ENCODE measurements at places on chromosomes 12 and 14. TPM values are rescaled to one million over a fixed set of nuclear protein-coding genes. Genes with fewer than 3 reads are reported as not detected.
A peak's percentile ranks its signal among the peaks of the same experiment; 100 is the strongest.

LIN7A gene
- total RNA-seq, result 8.2 TPM

LMNTD1 gene
- not detected for total RNA-seq

EEF1AKMT3 gene
- total RNA-seq, result 5.6 TPM

ACOT6 gene
- not detected for total RNA-seq

INF2 gene
- total RNA-seq, result 69.2 TPM

TSPAN19 gene
- total RNA-seq, result not detected

FITM1 gene
- total RNA-seq, result 1.9 TPM

POU6F1 gene
- 8.2 TPM for total RNA-seq

CACNA2D4 gene
- total RNA-seq, result 0.34 TPM

AKAP6 gene
- 2.9 TPM for total RNA-seq

IFNG-AS1 gene
- not detected for total RNA-seq

IL31 gene
- not detected for total RNA-seq

MAP1LC3B2 gene
- 0.84 TPM for total RNA-seq

MGST1 gene
- 198 TPM for total RNA-seq

NANOG gene
- 0.64 TPM for total RNA-seq

MBD6 gene
- total RNA-seq, result 158 TPM

KRT79 gene
- not detected for total RNA-seq

MORN3 gene
- 1.5 TPM for total RNA-seq

DNA sequence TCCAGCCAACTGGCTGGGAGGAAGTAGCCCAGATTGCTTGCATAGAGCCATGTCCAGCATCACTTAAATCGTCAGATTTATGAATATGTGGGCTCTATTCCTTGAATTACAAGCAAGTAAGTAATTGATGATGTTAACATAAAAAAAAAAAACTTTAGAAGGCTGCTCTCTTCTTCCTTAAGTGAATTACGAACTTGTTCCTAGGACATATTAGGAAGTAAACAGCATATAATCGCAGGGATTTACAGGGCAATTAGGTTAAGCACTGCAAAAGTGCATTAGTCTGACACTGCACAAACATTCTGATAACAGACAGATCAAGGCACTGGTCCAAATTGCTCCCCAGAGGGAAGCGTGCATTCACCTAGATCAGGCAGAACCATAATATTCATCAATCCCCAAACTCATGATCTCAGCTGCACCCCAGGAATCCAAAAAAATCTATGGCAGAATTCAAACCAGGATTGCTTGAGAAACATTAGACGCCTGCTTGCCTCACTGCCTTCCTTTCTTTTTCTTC, 293.2 kb downstream of the TMEM132D start:
- no peak for DNase-seq

GRCh38 chr12:86118161-86118560, 138.0 kb downstream of the MGAT4C start:
- no peak for DNase-seq

- DNase-seq, result no peak
Measured at GRCh38 chr14:105478398-105479251, 4.0 kb downstream of the CRIP2 start.

DNA sequence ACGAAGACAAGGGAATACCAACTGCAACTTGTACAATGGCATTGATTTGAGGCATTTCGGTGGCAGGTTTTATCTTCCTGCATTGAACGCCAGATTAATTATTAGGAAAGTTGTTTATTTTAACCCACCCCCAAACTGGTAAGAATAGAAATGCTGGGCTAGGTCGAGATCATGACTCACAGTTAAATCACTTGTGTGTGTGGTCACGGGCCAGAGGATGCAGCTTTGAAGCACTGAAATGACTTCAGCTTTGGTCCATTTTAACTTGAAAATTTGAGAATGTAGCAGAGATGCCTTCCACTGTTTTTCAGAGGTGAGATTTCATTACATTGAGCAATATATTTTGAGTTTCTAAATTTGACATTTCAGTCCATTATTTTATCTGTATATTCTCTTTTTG, 23.6 kb upstream of the KCNH3 start:
- DNase-seq, result no peak

- no peak for DNase-seq
Measured at GRCh38 chr12:57815177-57816000, 3.1 kb downstream of the AVIL start.

GRCh38 chr12:106861984-106862916, 87.8 kb downstream of the RIC8B start:
- no peak for DNase-seq

GRCh38 chr14:69042787-69043444, 63.8 kb upstream of the ACTN1 start:
- no peak for DNase-seq

DNA sequence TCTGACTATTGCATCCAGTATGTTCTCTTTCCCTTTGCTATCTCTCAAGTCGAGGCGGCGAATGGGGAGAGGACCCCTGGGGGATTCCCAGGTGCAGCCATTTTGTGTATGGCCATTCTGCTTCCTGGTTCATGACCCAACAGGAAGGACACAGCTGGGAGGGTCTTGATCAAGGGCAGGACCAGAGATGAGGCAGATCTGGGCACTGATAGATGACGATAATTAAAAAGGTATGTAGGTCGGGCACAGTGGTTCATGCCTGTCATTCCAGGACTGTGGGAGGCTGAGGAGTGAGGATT, 73.9 kb downstream of the EID3 start:
- DNase-seq, result no peak

- DNase-seq, result no peak
Measured at GRCh38 chr12:96327889-96328288, 72.3 kb downstream of the CDK17 start.

- no peak for DNase-seq
Measured at GRCh38 chr12:88684610-88685009, 104.3 kb upstream of the KITLG start.

GRCh38 chr14:36935976-36936678, 236.3 kb downstream of the SLC25A21 start:
- no peak for DNase-seq

DNA sequence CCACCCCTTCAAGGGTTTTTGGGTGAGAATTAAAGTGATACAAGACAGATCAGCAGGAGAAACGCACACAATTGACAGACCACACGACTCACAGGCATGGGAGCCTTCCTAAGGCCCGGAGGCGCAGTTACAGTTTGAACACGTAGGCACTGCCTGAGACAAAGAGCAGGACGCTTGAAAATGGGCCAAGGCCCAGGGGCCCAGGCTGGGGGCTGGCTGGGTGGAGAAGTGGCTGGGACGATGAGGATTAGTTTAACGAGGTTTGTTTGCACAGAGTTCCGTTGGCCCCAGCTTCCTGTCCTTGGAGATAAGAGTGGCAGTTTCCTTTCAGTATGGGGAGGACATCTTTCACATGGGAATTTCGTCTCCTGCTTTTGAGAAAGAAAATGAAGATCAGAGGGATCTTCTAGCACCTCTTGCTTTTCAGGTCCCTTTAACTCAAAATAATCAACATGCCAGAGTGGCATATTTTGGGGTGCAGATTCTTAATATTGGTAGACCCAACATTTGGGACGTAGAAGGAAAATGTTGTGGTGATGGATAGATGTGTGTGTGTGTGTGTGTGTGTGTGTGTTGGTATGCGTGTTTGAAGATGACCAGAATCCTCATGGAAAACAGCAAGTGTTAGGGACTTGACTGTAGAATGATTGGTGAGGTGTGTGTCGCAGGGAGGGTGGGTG, 44.6 kb downstream of the DLK1 start:
- no peak for DNase-seq

DNA sequence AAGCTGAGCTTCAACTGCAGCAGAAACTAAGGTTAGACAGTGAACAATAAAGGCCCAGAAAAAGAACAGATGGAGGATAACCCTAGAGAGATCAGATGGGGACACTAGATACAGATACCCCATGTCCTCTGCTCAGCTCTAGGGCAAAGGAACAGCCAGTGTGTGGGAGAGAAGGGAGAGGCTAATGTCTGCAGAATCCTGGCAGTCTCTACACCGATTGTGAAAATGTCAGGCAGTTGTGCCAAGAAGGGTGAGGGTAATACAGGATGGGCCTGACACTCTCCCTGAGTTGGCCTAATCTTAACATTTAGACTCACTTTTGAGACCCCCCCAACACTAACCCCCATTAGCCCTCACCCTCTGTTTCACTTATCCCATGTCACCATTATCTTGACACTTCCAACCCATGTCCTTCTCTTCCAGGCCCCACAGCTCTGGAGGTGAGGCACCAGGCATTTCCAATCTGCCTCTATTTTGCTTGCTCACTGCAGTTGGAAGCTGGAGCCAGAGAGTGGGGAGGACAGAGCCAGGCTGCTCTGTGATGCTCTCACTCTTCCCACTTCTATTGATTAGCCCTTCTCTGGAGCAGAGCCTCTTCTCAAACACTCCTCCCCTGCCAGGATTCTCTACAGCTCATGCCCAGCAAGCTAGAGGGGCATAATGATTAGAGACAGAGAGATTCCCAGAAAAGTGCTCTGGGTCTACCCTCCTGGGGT, 3.0 kb upstream of the BLOC1S1 start:
- DNase-seq, result no peak

GRCh38 chr12:9906873-9907272, 25.3 kb downstream of the CLEC2A start:
- DNase-seq, result no peak

GRCh38 chr12:30828686-30829085, 73.9 kb upstream of the CAPRIN2 start:
- DNase-seq, result peak; percentile 0

DNA sequence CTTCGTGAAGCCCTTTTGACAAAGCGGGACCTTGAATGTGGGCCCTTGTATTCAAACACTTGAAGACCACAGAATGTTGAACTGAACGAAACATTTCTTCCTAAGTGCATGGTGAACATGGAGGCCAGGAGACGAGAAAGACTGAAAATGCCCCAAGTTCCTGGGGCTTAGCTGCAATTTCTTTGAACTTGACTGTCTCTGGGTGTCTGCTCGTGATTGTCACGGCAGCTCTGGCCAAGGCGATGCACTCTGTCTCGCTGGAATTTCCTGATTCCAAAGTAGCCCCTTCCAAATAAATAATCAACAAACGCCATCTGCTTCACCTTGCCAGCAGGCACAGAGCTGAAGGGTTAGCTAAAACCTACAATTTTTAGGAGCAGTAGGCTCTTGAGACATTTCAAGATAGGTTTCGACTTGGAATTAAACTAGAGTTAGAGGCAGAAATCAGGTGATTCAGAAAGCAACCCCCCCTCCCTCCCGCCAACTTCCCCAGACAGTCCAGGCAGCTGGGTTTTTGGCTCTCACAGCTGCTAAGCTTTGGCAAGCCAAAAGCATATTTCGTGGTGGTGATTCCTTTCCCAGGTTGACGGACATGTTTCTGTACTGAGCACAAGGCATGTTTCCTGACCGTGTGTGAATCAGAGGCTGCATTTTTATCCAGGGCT, 13.5 kb upstream of the IRF2BPL start:
- DNase-seq, result no peak

- DNase-seq, result no peak
Measured at GRCh38 chr12:74689071-74689655, 151.5 kb downstream of the ATXN7L3B start.

DNA sequence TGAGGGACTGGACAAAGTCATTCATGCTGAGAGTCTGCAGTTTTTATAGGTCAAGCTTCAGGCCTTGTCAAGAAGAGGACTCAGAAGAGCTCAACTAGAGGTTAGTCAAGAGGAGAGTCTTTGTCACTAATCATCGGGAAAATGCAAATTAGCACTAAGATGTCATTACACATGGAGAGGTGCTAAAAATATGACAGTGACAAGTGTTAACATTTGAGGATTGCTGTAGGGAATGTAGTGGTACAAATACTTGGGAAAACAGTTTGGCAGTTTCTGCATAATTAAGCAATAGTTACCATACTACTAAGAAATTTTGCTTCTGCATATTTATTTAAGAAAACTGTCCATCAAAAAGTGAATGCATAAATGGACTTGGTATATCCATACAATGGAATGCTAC, 60.9 kb upstream of the CSRP2 start:
- DNase-seq, result no peak

- DNase-seq, result no peak
Measured at GRCh38 chr12:49555631-49556390, 12.1 kb downstream of the MCRS1 start.

DNA sequence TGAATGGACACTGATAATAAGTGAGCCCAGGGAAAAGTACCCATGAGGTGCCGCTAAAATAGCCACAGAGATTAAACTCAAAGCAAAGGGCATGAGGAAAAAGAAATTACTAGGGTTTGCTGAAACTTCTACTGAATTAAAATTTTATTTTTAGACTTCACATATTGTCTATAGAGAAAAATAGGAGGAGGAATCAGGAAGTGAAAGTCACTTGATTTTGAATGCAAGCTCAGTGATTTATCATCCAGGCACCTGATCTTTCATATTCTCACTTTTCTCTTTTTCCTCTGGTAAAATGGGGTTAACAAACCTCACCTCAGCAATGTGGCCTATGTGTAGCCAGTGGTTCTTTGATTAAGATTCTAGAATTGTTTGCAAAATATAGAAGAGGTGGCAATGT, 479.8 kb downstream of the BCL11B start:
- DNase-seq, result no peak

DNA sequence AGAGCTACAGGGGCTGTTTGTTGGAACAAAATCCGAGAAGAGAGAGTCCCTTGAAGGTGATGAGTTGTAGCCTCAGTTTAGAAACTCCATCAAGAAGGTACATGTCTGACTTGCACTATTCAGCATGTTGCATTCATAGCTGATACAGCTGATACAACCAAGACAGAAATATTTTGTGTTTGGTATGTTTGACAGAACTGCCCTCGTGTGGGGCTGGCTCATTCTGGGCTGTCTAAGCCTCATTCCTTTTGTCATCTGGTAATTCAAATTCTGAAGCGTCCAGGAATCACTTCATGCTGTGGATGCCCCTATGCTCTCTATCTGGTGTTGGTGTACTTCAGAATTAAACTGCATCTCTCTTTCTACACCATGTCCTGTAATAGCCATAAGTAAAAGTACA, 126.3 kb downstream of the ANO6 start:
- no peak for DNase-seq

GRCh38 chr12:42119085-42119633, 25.5 kb downstream of the GXYLT1 start:
- DNase-seq, result no peak

GRCh38 chr14:69540654-69541335, 33.9 kb downstream of the CCDC177 start:
- DNase-seq, result no peak

- DNase-seq, result no peak
Measured at GRCh38 chr14:102906616-102907302, 15.7 kb upstream of the AMN start.

DNA sequence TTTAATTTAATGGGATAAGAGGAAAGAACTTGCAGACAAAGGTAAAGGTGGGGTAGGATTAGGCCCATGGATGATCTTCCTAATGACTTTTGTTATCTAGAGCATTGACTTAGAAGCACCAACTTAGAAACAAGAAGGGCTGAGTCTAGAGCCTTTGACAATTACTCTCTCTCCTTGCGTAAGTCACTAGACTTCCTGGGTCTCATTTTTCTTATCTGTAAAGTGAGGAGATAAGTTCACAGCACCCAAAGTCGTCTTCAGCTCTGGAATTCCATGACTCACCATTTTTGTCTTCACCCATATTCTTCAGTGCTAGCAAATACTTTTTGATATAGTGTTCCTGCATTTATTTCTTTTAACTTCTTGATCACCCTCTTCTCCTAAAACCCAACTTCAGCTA, 75.7 kb downstream of the SSPN start:
- DNase-seq, result no peak

GRCh38 chr12:34625116-34625515, 602.8 kb downstream of the ALG10 start:
- DNase-seq, result no peak

GRCh38 chr14:60169722-60170121, 4.5 kb upstream of the DHRS7 start:
- no peak for DNase-seq

GRCh38 chr14:104586832-104587620, 7.5 kb downstream of the C14orf180 start:
- no peak for DNase-seq

Data from progenitor cell of endocrine pancreas (in vitro differentiated cells).